HTR-8/SVneo (cell line): ENCODE measurements at places on chromosomes 5 and 9.

DNA sequence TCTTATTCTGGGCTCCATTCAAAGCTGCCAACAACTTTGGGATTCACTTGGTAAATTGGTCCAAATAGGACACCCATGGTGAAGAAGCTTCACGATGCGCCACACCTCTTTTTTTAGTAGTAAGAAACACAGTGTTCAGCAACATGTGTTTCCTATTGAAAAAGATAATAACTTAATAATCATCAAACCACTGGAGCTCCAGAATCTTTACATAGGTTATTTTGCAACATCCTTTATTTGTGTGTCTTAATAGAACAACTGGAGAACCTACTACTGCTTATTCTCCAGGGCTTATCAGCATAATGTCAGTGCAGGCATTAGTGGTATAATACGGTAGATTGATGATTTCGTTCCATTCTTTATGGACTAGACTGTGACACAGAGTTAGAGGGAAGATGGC, 63.3 kb upstream of the DAPK1 start:
- no peak for DNase-seq

DNA sequence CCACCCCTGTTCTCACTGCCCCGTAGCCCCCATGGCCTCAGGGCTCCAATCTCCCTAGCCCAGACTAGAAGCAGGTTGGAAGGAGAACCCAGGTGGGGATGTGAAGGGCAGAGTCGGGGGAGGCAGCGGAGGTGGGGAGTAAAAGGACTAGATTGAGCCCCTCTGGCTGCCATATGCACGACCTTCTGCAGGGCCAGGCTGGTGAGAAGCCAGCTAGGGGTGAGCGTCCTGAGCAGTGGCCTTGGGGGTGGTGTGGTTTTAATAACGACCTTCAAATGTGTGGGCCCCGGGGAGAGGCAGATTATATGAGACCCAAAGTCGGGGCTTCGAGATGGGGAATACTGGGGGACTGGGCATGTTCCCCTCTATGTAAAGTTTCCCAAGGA, 139.5 kb downstream of the C9orf50 start:
- DNase-seq, result no peak

- DNase-seq, result no peak
Measured at GRCh38 chr5:21807953-21808352, 1045.2 kb downstream of the CDH12 start.

DNA sequence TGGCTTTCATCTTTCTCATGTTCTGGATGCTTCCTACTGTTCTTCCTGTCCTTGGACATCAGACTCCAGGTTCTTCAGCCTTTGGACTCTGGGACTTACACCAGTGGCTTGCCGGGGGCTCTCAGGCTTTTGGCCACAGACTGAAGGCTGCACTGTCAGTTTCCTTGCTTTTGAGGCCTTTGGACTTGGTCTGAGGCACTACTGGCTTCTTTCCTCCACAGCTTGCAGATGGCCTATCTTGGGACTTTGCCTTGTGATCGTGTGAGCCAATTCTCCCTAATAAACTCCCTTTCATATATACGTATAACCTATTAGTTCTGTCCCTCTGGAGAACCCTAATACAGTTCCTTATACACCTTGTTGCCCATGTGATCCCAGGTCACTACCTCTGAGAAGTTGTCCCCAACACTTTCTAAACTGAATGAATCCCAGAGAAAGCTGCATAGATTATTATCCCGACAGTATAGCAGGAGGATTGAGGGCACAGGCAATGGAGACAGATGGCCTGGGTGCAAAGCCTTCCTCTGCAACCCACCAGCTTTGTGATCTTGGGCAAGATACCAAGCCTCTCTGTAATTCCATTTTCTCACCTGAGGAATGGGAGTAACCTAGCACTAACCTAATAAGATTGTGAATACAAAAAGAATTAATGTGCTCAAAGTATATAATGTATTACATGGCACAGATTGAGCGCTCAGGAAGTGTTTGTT, 449.6 kb upstream of the BRINP1 start:
- DNase-seq, result no peak
